ENCODE measurements at places on chromosomes 6 and 20. TPM values are rescaled to one million over a fixed set of nuclear protein-coding genes. Genes with fewer than 3 reads are reported as not detected.

APOM gene
- 5.0 TPM for total RNA-seq

PKIB gene
- 6.0 TPM for total RNA-seq

TCF15 gene
- not detected for total RNA-seq

RSPO3 gene
- total RNA-seq = not detected

DNA sequence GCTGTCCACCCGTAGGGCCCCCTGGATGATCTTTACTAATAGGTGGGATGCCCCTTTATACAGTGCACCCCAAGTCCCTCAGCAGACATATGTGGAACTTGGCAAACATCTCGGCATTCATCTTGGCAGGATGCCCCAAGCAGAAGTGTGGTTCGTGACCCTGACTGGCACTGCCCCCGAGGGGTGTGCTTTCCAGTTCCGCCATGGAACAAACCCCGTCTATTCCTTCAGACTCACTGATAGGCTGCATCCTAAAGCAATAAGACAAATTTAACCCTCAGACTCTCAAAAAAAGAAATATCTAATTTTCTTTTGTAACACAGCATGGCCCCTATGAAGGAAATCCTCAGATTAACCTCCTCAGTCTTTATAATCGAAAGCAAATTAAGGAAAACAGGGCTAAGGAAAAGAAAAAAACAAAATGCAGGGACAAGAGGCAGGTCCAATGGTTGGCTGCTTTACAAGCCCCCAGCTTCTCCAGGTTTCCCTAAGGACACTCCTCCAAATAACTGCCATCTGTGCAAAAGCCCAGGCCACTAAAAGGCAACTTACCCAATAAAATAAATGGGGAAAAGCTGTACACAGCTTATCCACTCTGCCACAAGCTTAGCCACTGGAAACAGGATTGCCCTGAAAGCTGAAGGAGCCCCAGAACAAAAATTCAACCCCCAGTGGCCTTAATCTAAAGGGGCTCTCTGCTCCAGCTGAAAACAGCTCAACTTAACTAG is 30.5 kb upstream of the RIPK1 start:
- no peak overlapping the region for H3K27ac ChIP-seq
- no peak for DNase-seq
- H3K4me3 ChIP-seq = no peak overlapping the region

DNA sequence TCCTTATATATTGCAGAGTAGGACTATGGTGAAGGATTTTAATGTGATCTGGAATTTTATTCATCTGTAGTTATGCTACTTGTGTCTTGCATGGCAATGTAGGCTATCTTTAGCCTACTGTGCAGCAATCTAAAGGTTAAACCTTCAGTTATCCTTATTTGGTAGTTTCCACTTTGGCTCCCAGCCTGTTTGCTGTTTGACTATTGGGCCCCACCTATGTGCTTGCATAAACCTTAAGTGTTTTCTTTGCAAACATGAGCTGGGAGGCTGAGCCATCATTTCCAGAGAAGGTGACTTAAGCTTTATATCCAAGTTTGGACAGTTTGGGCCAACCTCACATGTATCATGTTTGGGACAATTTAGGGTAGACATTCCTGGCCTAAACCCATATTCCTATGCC is 537.5 kb downstream of the BTBD3 start:
- H3K4me3 ChIP-seq = no peak overlapping the region
- no peak overlapping the region for H3K27ac ChIP-seq
- H3K4me1 ChIP-seq = no peaks in the 10 kb centered on the region
- H3K27me3 ChIP-seq = no peaks in the 10 kb centered on the region
- peak; percentile 1 for DNase-seq

TRIM40 gene
- not detected for total RNA-seq

- H3K4me3 ChIP-seq = no peak overlapping the region
- H3K36me3 ChIP-seq = no peaks in the 10 kb centered on the region
- H3K4me1 ChIP-seq = peaks cover 27% of the 10 kb centered on the region
- DNase-seq = no peak
- no peak overlapping the region for H3K27ac ChIP-seq
Measured at GRCh38 chr20:4029505-4030467, 14.4 kb upstream of the RNF24 start.

GRCh38 chr6:137097057-137097456 is 52.3 kb upstream of the IL20RA start:
- no peaks in the 10 kb centered on the region for H3K36me3 ChIP-seq
- H3K4me3 ChIP-seq = no peak overlapping the region
- no peak for DNase-seq
- H3K4me1 ChIP-seq = peaks cover 10% of the 10 kb centered on the region

DNA sequence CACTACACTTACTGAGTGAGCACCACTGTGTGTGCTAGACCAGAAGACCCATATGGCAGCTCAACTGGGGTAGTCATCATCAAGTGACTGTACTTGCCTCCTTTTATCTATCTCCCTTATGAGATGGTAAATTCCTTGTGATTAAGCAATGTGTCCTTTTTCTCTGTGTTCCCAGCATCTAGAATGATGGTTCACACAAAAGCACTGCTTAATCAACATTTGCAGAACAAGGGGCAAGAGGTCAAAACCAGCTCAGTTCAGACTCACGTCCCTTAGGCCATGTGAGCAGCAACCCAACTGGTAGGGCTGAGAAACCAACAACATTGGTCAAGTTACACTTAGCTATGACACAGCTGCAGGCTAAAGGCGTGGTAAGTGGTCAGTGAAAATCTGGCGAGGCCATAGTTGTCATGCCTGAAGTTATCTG is 10.0 kb downstream of the TRAM2 start:
- peaks cover 20% of the 10 kb centered on the region for H3K4me1 ChIP-seq
- no peaks in the 10 kb centered on the region for H3K27me3 ChIP-seq
- H3K4me3 ChIP-seq = peak overlapping the region; percentile 25
- H3K27ac ChIP-seq = peak overlapping the region; percentile 80
- DNase-seq = peak; percentile 86
- no peaks in the 10 kb centered on the region for H3K36me3 ChIP-seq

DNA sequence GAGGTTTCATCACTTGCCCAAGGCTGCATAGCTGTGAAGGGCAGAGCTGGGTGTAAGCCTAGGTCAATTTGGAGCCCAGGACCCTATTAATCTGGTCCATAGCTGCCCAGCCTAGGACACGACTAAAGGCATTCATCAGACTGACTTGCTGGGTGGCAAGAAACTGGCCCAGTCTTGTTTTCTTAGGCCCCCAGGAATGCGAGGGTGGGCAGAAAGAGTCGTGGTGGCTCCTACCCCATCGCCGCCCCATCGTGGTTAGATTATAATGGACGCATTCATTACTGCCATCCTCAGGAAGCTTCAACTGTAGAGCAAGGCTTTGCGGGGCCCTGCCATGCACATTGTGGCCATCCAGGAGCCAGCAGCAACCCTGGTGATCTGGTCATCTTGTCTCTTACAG is 16.1 kb downstream of the DYNLRB1 start:
- no peaks in the 10 kb centered on the region for H3K27me3 ChIP-seq
- H3K36me3 ChIP-seq = peaks cover 73% of the 10 kb centered on the region
- no peak for DNase-seq
- H3K4me3 ChIP-seq = no peak overlapping the region
- H3K27ac ChIP-seq = no peak overlapping the region
- H3K4me1 ChIP-seq = peaks cover 7% of the 10 kb centered on the region

VSTM2L gene
- 15.6 TPM for total RNA-seq

Measured in MCF 10A (cell line).